ENCODE measurements at places on chromosomes 12 and 14. TPM values are rescaled to one million over a fixed set of nuclear protein-coding genes. Genes with fewer than 3 reads are reported as not detected.

SERPINA12 gene
- polyA plus RNA-seq = 0.37 TPM

SYCP3 gene
- 2.0 TPM for polyA plus RNA-seq

COX6A1 gene
- 336 TPM for polyA plus RNA-seq

MAP1LC3B2 gene
- polyA plus RNA-seq = 9.9 TPM

B3GNT4 gene
- polyA plus RNA-seq = 6.2 TPM

GRIN2B gene
- 0.22 TPM for polyA plus RNA-seq

GRCh38 chr12:88375306-88376305, 204.7 kb downstream of the KITLG start:
- DNase-seq = no peak

DNA sequence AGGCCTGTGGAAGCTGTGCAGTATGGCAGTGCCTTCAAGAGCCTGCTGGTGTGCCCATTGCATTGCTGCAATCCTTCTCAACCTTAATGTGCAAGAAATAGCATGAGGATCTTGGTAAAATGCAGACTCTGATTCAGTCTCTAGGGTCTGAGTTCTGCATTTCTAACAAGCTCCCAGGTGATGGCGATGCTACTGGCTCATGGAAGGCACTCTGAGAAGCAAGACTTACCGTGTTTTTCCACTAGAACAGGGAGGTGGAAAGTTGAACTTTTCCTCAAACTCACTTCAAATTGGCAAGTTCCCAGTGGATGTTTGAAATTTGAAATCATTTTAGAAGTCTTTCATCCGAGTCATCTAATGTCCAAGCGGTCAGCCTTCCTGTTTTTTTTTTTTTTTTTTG, 55.5 kb downstream of the MYRFL start:
- DNase-seq = no peak

- DNase-seq = no peak
Observed at GRCh38 chr12:24404086-24404815, 454.8 kb upstream of the SOX5 start.

- no peak for DNase-seq
Observed at GRCh38 chr14:91315844-91316267, 71.4 kb upstream of the GPR68 start.

DNA sequence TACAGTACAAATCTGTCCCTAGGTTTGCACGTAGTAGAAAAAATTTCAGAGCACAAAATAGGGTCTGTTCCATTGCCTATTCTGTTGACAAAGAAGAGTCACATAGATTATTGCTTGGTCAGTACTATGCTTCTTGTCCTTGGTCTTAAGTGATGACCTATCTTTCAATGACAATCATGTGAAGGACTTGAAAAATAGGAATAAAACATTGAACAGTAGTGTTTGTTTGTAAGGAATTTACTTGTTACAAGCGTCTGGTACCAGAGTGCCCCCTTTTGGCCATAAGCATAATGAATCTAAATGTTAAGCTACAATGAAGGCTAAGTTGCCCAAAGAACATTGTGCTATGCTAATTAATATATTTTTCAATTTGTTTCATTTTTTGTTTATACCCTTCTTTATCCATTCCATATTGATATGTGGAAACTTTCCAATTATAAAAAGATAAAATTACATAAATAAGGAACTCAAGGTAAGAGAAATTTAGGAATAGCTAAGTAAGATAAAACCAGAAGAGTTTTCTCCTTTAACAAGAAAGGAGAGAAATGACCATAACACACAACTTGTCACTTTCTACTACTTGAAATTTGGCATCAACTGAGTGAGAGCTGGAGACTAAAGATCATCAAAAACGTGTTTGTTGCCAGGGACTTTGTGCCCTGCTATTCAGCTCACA, 204.7 kb downstream of the EPS8 start:
- no peak for DNase-seq

DNA sequence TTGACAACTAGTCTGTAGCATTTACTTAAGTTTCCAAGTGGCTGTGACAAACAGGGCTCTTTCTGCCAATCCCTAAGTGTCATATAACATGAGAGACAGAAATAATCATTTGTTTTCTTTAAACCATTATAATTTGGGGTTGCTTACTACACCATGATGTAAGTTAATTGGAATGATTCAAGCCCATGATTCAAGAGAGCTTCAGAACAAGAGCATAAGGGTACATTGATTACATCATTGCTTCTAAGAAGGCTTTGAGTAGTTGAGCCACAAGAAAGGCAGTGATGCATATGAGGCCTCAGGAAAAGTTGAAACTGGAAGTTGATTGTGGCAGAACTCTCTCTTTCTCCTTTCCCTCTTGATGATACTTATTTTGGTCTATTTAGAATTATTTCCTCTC, 444.0 kb downstream of the CCER1 start:
- no peak for DNase-seq

DNA sequence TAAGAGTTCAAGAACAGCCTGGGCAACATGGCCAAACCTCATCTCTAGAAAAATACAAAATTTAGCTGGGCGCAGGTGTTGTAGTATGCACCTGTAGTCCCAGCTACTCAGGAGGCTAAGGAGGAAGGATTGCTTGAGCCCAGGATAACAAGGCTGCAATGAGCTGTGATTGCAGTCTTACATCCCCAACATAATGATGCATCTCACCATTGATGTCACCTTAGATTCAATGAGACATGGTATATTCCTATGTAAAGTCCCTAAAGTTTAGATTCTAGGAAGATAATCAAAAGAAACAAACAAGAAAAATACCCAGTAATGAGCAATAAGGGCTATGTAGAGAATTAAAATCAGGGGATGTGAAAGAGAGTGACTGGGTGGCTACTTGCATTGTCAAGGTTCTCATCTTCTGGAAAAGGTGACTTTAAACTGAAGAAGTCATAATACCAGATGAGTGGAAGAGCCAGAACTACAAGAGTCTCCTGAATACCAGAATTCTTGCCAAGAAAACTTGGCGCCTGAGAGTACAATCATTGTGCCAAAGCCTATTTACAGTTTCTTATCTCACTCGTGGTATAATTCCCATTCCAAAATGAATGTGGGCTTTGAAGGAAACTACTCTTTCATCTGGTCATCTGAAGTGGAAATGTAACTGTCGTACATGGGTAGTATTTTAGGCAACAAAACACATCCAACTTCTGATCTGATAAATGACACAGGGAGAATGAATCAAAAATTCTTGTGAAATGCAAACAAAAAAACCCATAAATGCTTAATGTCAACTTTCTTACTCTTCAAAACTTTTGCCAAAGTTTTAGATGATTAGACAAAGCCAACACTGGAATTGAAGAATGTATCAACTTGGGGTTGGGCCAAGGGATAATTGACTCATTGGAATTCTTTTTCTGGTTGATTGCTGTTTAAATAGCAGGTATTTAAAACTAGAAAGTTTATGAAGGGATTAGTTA, 81.1 kb upstream of the ST8SIA1 start:
- DNase-seq = no peak

DNA sequence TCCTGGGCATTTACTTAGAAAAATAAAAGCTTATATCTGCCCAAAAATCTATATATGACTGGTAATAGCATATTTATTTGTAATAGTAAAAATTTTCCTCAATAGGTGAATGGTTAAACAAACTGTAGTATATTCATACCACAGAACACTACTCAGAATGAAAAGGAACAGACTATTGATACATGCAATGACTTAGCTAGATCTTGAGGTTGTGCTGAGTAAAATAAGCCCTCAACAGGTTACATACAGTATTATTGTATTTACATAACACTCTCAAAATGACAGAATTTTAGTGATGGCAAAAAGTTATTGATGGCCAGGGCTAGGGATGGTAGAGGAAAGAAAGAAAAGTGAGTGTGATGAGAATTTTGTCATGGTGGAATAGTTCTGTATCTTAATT, 178.4 kb downstream of the BMP4 start:
- DNase-seq = no peak

- no peak for DNase-seq
Observed at GRCh38 chr14:71448431-71449315, 483.6 kb upstream of the RGS6 start.

DNA sequence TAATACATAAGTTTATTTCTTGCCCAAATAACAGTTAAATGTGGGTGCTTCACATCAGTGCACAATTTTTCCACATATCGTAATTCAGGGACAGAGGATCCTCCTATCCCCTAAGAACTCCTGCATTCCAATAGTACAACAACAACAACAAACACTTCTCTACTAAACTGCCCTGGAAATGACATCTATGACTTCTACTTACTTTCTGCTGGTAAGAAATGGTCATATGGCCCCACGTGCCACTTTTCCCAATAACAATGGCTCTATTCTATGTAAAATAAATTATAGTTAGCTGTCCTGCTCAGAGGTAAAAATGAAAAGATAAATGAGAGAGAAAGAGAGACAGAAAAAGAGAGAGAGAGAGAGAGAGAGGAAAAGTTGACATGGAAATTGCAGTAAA, 308.5 kb downstream of the ATXN7L3B start:
- DNase-seq = no peak

GRCh38 chr12:25934456-25934855, 24.0 kb upstream of the RASSF8 start:
- no peak for DNase-seq

GRCh38 chr12:68792952-68793351, 15.0 kb upstream of the MDM2 start:
- no peak for DNase-seq

- DNase-seq = peak; percentile 33
Observed at GRCh38 chr12:5945071-5946008, at the start of gene ANO2. Gene ANO2, minus strand, starts transcription at chr12:5945259. Its CDS starts 42 bp downstream, at chr12:5945217.

DNA sequence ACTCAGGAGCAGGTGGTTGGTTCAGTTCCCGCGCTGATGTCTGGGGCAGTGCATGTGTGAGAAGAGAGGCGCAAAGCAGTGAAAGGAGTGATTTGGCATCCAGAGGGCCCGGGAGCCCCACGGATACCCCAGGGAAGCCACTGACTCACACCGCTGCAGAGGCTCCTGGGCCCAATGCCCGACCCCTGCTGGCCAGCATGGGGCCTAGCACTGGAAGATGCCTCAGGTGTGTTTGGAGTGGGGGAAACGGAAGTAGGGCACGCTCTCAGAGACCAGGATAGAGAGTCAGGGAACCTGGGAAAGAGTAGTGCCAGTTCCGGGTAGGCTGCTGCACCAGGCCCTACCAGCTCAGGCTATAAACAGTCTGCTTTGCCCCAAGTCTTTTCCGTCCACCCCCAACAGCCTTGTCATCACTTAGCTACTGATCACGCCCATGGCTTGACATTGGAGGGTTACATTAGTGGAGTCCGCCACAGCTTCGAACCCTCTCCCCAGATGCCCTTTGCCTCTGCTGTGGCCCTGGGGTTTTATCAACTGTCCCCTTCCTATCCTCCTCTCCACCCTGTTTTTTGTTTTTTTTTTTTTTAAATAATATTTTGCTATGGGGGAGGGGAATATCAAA, 9.5 kb upstream of the CSAD start:
- no peak for DNase-seq

DNA sequence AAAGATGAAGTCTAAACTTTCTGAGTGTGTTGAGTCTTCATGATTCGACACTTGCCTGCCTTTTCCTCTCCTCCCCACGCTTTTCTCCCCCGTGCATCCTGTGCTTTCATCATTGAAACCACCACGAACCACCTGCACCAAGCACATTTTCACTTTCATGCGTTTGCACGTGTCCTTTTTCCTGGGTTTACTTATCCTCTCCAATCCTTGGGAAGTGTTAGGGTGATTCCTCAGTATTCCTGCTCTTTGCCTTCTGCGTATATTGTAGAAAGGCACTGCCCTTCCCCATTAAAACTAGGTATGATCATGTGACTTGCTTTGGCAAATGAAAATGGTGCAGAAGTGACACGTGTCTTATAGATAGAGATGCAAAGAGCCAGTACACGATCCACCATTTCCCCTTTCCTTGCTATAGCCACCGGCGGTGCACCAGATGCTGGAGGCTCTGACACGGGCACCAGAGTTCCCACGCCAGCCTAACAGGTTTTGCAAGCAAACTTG, 106.6 kb downstream of the BRMS1L start:
- no peak for DNase-seq

GRCh38 chr12:131038159-131038558, 84.5 kb downstream of the ADGRD1 start:
- DNase-seq = no peak

GRCh38 chr12:24719293-24719721, 229.6 kb downstream of the BCAT1 start:
- DNase-seq = no peak

GRCh38 chr14:56085471-56085870, 32.7 kb upstream of the PELI2 start:
- no peak for DNase-seq

DNA sequence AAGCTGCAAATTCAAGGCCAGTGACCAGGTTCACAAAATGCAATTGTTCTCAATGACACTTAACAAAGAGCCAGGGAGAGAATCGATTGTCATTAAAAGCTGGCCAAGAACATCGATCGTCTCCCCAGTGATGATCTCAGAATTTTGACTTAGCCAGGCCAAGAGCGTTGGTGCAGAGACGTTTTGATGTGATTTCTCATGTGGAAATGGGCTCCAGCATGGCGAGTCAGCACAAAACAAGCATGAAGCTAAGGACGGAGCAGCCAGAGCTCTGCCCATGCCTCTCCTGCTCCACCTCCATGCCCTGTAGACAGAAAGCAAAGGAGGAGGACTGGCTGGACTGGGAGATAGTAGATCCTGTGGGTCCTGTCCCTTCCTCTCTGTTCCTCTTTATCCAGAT, 270.8 kb downstream of the FOXN3 start:
- no peak for DNase-seq

DNA sequence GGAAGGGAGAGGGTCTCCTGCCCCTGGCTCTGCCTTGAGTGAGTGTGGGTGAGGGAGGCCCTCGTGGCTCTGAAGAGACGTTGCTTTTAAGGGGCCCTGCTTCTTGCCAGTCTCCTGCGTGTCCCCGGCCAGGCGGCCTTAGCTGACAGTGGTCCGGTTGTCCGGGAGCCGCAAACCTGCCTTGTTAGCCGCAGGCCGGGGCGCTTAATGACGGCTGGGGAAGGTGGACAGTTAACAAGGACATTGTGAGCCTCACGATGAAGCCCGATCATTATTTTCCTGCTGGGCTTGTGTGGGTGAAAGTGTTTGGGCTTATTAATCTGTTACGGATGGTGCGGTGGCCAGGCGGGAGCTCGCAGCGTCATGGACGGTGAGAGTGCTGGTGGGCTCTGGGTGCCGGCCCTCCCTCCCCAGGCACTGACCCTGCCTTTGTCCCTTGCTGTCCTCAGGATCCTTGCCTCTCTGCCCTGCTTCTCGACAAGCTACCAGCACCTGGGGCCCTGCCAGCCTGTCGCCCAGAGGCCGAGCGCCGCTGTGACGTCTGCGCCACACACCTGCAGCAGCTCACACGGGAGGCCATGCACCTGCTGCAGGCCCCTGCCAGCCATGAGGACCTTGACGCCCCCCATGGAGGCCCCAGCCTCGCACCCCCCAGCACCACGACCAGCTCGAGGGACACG, 13.3 kb downstream of the KIF26A start:
- no peak for DNase-seq

DNA sequence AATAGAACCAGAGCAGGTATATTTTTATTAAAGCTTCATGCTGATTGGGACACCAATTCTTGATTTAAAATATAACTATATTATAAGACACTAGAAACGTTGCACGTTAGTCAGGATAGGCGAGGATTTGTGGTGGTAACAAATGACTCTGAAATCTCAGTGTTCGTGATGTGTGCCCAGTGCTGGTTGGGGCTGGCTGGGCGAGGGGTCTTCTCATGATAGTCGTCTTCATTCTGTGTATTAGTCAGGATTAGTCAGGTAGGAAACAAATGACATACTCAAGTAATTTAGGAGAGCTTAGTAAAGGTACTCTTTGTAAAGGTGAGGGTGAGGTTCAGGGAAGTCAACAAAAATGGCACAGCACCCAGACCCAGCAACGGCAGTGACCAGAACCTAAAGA, 73.9 kb upstream of the HIF1A start:
- DNase-seq = no peak

Data from left renal pelvis (tissue), 4 donors.